ENCODE measurements at places on chromosomes 12 and 14. TPM values are rescaled to one million over a fixed set of nuclear protein-coding genes. Genes with fewer than 3 reads are reported as not detected.

HCAR1 gene
- total RNA-seq: not detected

CD4 gene
- total RNA-seq: 3.1 TPM

GCH1 gene
- 3.5 TPM for total RNA-seq

CCDC197 gene
- total RNA-seq: not detected

KRT79 gene
- total RNA-seq: not detected

POTEM gene
- total RNA-seq: not detected

TMEM132C gene
- total RNA-seq: 1.8 TPM

PIWIL1 gene
- total RNA-seq: not detected

SLC8A3 gene
- 0.09 TPM for total RNA-seq

CLEC4E gene
- not detected for total RNA-seq

IRAK3 gene
- 0.27 TPM for total RNA-seq

PYM1 gene
- 55.3 TPM for total RNA-seq

SPX gene
- 1.5 TPM for total RNA-seq

ZC3H10 gene
- total RNA-seq: 7.5 TPM

SCFD1 gene
- 48.4 TPM for total RNA-seq

SDS gene
- total RNA-seq: not detected

GLT8D2 gene
- total RNA-seq: 5.9 TPM

ACSS3 gene
- 19.4 TPM for total RNA-seq

SLC39A5 gene
- 0.67 TPM for total RNA-seq

NANOG gene
- 0.06 TPM for total RNA-seq
